ENCODE measurements at places on chromosomes 1 and 21. TPM values are rescaled to one million over a fixed set of nuclear protein-coding genes. Genes with fewer than 3 reads are reported as not detected.

The CLDN17 gene
- total RNA-seq, result 1.1 TPM

The KCNE1 gene
- 3.4 TPM for total RNA-seq

The BACE2 gene
- 53.2 TPM for total RNA-seq

The MYOC gene
- 0.30 TPM for total RNA-seq

The TRIM17 gene
- 0.69 TPM for total RNA-seq

The TRIM45 gene
- 6.9 TPM for total RNA-seq

The TCEA3 gene
- 66.2 TPM for total RNA-seq

The LAMC1 gene
- 271 TPM for total RNA-seq

The AIRE gene
- 0.30 TPM for total RNA-seq

The RAB7B gene
- 17.2 TPM for total RNA-seq

The FCGR3A gene
- 5.0 TPM for total RNA-seq

The GSTM5 gene
- total RNA-seq, result 12.3 TPM

The SELENOF gene
- 144 TPM for total RNA-seq

The ARHGAP30 gene
- 7.9 TPM for total RNA-seq

The FTCD gene
- 0.20 TPM for total RNA-seq

The SELL gene
- total RNA-seq, result 12.3 TPM

The IGSF3 gene
- 47.0 TPM for total RNA-seq

The MED8 gene
- total RNA-seq, result 31.5 TPM

The MNDA gene
- total RNA-seq, result 26.3 TPM

The OR6N2 gene
- total RNA-seq, result not detected

The HRNR gene
- not detected for total RNA-seq

The HMGCL gene
- 27.3 TPM for total RNA-seq

The SLC6A9 gene
- total RNA-seq, result 3.6 TPM

The ZNF697 gene
- 13.3 TPM for total RNA-seq

The AMPD1 gene
- total RNA-seq, result 8.2 TPM

The KLHDC7A gene
- 0.30 TPM for total RNA-seq

The SLAMF1 gene
- 0.20 TPM for total RNA-seq

The TRIM58 gene
- 7.7 TPM for total RNA-seq

Data from skin of body (tissue), 3 donors.